ENCODE measurements at places on chromosomes 11 and 22.
A peak's percentile ranks its signal among the peaks of the same experiment; 100 is the strongest.

DNA sequence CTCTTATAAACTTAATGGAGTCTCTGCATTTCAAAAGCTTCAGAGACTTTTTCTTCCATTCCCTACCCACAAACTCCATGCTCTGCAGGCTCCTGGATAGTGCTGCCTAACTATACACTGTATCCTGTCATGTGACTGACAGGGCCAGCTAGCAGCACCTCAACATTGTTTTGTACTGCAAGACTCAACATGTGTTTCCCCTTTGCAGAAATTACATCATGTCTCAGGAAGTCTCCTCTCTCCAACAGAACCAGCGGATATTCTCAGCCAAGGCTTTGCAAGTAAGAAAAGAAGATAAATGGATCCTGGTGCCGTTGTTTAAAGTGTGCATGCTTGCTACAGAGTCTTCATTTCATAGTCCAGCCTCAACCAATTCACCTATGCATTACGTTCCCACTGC, 164.0 kb upstream of the UBASH3B start:
- no peak for DNase-seq

DNA sequence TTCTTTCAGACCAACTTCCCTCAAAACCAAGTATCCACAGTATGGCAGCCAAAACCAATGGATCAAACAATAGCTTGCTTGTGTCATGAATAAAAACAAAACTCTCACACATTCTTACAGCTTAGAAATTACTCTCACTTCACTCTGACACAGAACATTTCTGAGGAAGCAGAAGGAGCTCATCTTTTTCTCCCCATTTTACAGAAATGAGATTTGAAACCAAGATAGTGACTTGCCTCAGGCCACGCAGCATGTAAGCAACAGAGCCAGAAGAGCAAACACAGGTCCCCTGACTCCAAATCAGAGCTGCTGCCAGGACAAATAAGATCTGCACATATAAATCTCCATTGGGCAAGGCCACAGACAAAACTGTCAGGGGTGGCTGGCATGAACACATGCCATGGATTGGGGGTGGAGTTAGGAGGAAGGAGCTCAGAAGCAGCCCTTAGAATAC, 64.8 kb downstream of the RAB30 start:
- DNase-seq = no peak

GRCh38 chr11:104000798-104001197, 35.6 kb upstream of the DDI1 start:
- no peak for DNase-seq

- DNase-seq = peak; percentile 14
Observed at GRCh38 chr11:124798991-124799347, 1.2 kb downstream of the MSANTD2 start.

- DNase-seq = no peak
Observed at GRCh38 chr11:134481933-134482527, 70.0 kb upstream of the B3GAT1 start.

Measured in NCI-H524 (cell line).